ENCODE measurements at places on chromosomes 4 and X.

DNA sequence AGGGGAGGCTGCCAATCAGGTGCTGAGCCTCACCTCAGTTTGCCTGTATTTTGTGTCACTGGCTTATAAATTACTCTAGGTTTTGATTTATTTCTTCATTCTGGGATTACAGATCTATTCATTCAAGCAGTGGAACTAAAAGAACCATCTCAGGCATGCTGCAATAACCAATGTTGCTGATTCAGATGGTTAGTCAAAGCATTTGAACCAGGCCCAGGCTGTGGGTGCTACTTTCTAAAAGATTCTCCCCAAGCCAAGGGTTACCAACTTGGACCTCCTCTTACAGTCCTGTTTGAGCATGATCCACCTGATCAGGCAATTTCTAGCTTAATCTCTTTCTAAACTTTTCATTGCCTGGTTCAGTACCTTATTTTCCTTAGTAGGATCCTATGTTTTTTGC lies 67.2 kb downstream of the TMEM131L start:
- DNase-seq = no peak

DNA sequence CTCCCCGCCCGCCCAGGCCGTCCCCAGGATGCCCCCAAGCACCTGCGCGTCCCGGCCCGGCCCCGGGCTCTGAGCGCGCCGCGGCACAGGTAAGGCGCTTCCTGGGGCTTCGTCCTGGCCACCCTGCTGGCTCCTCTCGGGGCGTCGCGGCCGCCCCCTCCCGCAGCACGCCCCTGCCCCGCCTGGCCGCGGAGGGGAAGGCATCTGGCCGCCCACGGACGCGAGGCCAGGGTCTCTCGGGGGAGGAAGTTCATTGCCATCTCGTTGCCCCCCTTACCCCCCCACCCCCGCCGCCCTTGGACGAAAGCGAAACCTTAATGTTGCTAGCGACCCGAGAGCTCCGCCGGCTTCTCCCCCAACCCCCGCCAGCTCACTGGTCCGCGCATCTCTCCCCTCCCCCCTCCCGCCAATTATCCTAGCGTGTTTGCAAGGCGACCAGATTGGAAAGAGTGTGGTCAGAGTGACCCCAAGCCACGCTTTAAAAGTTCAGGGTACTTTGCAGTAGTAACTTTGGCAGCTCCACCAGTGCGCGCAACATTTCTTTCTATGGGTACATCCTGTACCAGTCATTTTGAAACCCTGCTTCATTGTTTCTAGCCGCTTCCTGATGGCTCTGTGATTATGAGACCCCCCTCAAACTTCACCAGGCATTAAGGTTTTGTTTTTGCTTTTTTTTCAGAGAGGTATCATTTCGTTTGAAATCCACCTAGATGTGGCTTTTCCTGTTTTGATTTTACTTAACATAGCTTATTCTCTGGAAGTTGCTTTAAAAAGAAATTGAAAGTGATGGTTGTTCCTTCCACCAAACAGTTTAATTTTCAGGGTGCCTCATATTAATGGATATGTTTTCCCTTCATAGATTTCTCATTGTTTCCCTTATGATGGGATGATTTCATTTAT lies 626 bp downstream of the TBC1D1 start:
- DNase-seq = peak; percentile 13

DNA sequence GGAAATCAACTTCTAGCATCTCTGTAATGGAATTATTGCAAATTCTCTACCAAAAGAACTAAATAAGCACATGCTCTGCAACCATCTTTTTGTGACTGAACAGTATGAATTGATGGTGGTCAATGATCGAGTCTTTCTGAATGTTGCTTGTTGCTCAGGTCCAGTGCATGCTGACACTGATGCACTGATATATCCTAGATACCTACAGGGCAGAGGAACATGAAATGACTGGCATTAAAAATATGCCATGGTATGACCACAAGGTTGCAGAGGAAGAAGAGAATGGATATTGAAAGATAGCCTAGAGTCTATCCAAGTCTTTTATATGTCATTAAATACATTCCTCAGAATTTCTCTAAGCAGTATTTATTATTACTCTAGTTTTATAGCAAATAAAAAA lies 692.8 kb upstream of the TENM3 start:
- DNase-seq = no peak

DNA sequence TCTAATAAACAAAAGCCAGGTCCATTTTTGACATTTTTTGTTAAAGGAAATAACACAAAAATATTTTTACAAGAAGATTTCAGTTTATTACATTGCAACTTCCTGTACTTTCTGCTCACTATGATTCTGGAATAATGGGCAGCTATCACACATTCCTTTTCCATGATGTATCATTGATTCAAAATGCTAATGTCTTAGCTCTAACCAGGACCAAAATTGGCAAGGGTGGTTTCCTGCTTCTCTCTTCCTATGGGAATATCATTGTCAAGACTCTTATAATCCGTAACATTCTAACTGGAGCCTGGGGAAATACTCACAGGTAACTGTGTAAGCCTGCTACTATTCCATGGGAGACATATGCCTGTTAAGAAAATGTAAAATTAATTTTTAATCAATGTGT lies 218.6 kb downstream of the DCAF12L2 start:
- no peak for DNase-seq

DNA sequence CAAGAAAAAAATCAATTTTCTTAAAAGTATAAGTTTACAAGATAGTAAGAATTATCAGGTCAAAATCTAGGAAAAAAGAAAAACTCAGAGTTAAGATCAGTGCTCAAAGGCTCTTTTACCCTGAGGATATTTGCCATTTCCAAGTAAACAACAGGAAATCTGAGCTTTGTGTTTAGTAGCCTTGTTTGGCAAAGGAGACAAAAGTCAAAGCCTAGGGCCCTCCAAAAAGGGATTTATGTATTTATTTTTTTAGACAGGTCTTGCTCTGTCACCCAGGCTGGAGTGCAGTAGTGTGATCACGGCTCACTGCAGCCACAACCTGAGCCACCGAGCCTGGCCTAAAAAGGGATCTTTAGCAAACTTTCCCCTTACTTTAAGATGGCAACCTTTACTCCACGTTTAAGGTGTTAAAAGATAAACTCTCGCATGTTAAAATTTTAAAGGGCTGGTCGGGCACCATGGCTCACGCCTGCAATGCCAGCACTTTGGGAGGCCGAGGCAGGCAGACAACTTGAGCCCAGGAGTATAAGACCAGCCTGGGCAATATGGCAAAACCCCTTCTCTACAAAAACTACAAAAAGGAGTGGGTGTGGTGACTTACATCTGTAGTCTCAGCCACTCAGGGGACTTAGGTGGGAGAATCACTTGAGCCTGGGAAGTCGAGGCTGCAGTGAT lies 21.3 kb upstream of the OPHN1 start:
- DNase-seq = peak; percentile 2

DNA sequence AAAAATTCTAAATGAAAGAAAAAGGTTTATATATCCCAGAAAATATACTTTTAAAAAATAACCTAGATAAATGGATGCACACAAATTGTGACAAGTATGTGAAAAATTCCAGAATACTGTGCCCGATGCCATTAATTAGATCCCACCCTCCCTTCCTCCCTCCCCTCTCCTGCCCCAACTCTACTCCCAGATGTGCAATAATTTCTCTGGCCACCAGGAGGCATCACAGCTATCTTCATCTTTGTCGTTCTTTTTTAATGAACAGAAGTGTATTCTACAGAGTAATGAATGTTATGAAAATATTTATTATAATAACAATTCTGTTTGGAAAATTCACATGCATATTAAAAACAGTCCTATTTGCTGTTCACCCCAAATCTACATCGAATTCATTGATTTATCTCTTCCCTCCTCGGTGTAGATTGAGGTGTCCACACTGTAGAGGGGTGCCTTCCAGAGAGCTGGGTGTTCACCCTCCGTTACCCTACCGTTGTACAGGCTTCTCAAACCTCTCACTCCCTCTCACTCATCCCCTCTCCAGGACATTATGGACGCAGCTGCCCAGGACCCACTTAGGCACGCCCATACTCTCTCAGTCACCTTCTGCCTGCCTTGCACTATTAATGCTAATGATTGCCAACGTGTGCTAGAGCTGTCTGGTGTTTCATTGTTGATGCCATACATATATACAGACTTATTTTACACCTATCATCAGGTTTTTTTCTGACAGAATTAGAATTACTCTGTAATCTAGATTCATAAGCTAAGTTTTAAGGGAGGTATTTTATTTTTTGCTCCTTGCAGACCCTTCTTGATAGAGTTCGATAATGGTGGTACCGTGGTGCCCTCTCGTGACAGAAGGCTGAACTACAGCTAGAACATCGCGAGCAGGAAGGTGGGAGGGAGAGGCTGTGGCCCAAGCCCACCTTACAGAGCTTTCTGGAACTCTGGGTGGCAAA lies 14.1 kb downstream of the RAB40AL start:
- peak; percentile 73 for DNase-seq

DNA sequence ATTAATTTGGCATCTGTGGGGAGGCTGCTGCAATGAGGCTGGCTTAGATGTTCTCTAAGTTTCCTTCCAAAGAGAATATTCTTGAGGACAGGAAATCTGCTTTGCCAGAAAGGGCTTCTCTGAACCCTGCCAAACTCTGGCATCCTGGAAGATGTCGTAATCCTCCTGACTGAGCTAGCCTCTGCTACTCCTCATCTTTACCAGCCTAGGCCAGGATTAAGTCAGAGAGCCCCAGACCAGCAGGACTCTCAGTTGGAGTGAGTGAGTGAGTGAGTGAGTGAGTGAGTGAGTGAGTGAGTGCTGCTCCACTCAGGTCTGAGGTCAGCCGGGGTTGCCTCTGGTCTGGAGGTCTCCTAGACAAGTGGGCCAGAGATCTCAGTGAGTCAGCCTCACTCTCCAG lies 104.9 kb upstream of the SOD3 start:
- DNase-seq = peak; percentile 23

GRCh38 chr4:152661649-152662048 lies 18.1 kb downstream of the TMEM154 start:
- DNase-seq = no peak

DNA sequence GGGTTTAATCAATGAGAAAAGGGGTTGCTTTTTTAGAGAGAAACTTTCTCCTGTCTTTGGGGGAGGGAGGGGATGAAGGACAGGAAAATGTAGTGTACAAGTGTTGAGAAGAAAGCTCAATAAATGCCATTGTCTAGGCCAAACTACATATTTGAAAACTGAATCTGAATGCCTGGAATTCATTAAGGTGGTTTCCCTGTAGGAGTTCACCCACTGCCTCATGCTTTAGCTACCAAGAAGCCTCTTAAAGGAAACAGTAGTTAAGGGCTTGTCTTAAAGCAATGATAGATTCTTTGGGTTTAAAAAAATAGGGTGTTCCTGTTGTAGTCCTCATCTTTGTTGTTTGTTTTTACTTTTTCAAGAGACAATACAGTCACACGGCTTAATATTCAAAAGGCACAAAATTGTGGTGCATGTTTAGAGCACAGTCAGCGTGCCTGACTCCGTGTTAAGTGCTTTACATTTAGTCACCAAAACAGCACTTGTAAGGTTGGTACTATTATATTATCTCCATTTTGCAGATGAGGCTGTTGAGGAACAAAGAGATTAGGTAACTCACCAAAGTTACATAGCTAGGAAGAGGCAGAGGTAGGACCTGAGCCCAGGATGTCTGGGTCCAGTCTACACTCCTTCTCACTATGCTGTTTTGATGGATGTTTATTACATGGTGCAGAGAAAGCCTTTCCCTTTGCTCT lies 46.0 kb downstream of the FNIP2 start:
- DNase-seq = no peak

DNA sequence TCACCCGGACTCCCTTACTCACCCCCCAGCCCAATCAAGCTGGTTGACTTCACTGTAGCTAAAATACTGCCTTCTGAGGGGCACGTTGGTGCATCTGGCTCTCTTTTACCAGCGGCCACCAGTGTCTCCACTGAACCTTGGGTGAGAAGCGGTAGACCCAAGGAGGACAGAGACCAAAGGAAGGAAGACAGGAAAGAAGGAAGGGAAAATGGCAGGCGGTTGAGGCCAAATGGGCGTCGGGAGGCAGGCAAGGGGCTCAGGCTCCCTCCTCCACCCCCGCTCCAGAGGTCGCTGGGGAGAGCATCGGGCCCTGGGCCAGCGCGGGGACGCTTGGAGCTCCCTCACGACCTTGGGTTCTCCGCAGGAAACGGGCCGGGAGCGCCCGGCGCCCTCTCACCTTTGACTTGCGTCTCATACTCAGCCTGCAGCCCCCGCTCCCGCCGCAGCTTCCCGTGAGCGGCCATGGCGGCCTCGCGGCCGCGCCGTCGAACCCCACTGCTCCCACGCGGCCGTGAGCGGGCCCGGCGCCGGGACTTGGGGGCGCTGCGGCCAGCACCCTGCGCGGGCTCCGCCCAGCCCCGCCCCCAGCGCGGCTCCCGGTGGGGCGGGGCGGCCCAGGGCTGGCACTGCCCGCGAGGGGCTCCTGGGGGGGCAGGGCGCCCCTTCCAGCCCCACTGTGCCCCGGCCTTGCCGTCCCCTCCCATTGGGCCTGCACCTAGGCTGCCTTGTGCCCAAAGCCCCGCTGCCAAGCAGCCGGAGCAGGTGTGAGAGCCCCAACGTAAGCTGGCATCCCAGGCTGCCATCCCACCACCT lies at the start of gene ARHGAP4:
Gene ARHGAP4, minus strand, starts transcription at position 526 of the 813 bp plus-strand sequence. Its CDS starts 62 bp downstream, at position 464.
- peak; percentile 73 for DNase-seq

DNA sequence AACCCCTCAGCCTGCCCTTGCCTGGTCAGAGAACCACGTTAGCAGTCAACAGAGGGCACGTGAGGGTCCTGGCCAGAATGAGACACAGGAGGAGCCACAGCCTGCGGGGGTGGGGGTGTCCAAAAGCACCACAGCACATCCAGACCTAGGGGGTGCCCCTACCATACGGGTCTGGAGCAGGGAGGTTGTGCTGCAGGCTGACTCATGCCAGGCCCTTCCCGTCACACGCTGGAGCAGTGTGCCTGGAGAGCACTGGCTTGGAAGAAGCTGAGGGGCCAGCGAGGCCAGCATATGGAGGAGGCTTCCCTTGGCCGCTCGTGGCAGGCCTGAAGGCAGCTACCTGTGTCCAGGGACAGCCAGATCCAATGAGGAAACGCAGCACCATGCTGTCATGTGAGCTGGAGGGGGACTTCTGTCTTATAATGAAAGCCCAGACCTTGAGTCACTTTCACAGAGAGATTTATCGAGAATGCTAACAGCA lies 1.5 kb upstream of the IRAK1 start:
- DNase-seq = peak; percentile 73

GRCh38 chr4:142850478-142850877 lies 4.4 kb upstream of the INPP4B start:
- DNase-seq = peak; percentile 65

GRCh38 chrX:13087322-13088155 lies 43.1 kb upstream of the FAM9C start:
- DNase-seq = no peak

DNA sequence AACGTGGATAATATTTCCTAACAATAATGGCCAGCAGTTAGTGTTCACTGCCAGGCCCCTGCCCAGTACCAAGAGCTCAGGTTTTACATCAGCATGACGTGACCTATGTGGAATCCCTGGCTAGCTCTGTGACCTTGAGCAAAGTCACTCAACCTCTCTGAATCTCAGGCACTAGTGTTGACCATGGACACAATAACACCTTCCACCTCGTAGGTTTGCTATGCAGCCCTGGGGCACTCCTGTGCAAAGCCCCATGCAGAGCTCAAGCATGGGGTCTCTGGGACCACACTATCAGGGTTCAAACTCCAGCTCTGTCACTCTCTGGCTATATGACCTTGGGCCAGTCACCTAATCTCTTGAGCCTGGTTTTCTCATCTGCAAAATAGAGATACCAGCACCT lies 38.7 kb upstream of the MSX1 start:
- no peak for DNase-seq

- no peak for DNase-seq
These were observed 24.1 kb downstream of the SPOCK3 start for GRCh38 chr4:167210166-167210565.
